ENCODE measurements at places on chromosomes 13 and 19.

GRCh38 chr13:45410001-45410400 lies 8.2 kb downstream of the SLC25A30 start:
- no peak for DNase-seq

DNA sequence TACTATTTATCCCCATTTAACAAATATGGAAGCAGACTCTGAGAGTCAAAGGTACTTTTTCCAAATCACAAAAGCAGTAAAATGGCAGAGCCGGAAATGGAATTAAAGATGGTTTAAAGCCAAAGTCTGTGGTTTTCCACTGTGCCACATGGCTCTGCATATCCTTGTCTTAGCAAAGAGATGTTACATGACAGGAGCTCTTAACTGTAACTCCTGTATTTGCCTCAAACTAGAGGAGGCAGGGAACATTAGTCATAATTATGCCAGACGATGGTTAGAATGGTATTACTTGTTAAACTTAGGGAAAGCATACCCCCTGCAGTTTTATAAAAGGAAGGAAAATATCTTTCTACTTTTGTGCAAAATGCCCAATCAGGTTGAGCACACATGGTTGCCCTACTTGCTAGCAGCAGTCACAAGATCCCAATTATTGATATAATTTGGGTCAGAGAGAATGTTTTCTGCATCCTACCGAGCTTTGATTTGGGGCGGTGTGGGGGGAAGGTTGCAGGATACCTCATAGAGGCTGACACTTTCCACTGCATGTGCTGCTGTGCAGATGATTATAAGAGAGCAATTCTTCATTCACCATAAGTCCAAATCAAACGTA lies 42.0 kb upstream of the MAB21L1 start:
- DNase-seq = no peak

- DNase-seq = no peak
These were observed 97.7 kb upstream of the IPO5 start for GRCh38 chr13:97855570-97856303.

DNA sequence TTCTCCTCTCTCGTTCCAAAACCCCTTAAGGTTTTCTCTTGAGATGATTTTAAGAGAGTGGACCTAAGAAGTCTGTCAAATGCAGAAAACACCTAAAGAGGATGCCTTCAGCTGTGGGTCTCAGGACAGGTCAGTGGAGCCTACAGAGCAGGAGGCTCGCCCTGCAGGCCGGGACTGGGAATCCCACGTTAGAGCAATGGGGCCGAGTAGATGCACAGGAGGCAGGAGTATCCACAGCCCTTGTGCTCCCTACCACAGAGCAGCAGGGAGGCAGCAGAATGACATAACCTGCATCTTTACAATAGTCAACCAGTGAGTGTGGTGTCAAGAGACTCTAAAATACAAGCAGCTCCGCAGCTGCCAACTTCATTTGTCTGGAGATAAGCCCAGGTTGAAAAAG lies 229.4 kb downstream of the MTUS2 start:
- no peak for DNase-seq

DNA sequence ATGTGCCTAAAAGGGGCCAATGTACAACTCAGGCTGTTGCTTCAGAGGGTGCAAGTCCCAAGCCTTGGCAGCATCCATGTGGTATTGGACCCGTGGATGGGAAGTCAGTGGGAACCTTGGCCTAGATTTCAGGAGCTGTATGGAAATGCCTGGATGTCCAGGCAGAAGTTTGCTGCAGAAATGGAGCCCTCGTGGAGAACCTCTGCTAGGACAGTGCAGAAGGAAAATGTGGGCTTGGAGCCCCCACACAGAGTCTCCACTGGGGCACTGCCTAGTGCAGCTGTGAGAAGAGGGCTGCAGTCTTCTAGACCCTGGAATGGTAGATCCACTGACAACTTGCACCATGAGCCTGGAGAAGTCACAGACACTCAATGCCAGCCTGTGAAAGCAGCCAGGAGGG lies 28.5 kb downstream of the GPC5 start:
- no peak for DNase-seq

GRCh38 chr13:34086281-34086680 lies 268.3 kb downstream of the RFC3 start:
- DNase-seq = no peak

DNA sequence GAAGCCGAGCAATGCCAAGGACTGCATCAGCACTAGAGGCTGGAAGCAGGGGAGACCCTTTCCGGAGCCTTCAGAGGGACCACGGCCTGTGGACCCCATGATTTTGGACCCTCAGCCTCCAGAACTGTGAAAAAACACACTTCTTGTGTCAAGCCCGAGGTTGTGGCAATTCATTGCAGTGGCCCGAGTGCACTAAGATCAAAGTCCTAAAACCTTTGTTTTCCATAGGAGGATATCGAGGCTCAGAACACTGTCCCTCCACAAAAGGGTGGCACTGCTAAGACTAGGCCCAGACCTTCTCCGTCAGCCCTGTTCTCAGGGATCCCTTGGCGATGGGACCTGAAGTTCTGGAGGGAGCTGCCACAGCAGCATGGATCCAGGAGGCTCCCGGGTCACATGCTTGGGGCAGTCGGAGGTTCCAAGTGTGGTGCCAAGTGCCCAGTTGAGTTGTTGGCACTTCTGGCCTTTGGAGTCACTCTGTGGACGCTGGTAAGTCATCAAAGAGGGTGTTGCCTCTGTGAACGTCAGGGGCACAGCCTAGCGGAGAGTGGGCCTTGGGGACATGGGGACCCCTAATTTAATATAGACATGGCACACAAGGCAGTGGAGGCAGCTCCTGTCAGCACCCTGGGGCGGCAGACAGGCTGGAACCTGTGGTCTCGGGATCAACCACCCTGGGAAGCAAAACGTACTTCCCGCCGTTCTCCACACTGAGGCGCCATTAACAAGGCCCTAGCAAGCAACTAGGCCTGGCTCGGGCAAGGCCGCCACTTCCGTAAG lies 199.2 kb downstream of the COL4A1 start:
- no peak for DNase-seq

- DNase-seq = no peak
These were observed 749 bp downstream of the GDF15 start for GRCh38 chr19:18386543-18387271.

DNA sequence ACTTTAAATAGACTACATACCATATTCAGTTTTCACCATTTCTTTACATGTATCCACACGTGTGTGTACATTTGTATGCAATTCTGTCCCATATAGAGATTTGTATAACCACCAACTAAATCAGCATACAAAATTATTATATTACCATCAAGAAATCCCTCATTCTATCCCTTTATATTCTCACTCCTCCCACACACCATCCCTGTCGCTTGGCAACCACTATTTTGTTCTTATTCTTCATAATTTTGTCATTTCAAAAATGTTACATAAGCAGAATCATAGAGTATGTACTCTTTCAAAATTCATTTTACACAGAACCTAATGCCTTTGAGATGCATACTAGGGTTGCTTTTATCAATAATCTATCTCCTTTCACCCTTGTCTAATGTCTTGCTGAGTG lies 740.5 kb downstream of the SLITRK5 start:
- no peak for DNase-seq

DNA sequence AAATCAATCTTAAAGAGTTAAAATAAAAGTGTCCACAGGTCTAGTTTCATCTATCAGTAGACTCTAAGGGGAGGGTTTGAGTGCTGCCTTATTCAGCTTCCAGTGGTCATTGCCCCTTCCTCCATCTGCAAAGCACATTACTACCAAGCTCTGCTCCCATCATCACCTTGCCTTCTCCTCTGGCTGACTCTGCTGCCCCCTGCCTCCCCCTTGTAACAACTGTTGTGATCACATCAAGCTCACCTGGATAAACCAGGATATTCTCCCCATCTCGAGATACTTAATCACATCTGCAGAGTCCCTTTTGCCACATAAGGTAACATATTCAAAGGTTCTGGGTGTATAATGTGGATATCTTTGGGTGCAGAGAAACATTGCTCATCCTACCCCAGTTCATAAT lies 43.3 kb upstream of the GPC6 start:
- no peak for DNase-seq

DNA sequence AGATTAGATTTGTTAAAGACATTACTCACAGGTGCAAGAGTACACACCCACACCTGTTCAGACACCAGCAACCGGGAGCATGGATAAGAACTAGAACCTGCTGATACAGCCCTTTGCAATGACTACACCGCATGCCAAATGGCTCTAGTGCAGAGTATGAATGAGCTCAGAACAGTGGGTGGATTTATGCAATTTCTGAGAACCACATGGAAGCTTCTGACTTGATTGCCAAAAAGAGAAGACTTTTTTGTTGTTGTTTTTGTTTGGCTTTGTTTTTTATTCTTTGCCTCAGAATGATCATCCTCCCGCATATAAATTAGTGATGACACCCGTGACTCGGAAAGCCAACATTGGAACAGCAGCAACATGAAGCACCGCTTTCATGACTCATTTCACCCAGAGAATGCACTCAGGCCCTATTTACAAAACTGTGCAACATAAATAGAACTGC lies 77.4 kb upstream of the LRCH1 start:
- DNase-seq = no peak

DNA sequence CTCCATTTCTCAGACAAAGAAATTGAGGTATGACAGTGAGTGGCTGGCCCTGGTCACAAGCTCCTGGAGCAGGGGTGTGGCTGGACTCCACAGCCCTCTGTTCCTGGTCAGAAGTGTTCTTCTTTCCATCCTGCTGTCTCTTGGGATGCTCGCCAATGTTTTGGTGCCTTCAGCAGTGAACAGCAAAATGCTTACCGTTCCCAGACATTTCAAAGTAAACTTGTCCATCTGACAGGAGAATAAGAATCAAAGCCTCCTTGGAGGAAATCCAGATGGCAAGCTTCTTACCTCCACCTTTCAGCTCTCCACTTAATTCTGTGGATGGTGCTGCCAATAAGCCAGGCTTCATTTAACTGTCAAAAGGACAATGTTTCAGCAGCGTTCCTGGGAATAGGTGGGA lies 954.1 kb downstream of the UQCRFS1 start:
- no peak for DNase-seq

GRCh38 chr13:23715762-23716235 lies 145.6 kb downstream of the TNFRSF19 start:
- DNase-seq = no peak

- no peak for DNase-seq
These were observed 49.6 kb upstream of the ARGLU1 start for GRCh38 chr13:106617561-106617960.

DNA sequence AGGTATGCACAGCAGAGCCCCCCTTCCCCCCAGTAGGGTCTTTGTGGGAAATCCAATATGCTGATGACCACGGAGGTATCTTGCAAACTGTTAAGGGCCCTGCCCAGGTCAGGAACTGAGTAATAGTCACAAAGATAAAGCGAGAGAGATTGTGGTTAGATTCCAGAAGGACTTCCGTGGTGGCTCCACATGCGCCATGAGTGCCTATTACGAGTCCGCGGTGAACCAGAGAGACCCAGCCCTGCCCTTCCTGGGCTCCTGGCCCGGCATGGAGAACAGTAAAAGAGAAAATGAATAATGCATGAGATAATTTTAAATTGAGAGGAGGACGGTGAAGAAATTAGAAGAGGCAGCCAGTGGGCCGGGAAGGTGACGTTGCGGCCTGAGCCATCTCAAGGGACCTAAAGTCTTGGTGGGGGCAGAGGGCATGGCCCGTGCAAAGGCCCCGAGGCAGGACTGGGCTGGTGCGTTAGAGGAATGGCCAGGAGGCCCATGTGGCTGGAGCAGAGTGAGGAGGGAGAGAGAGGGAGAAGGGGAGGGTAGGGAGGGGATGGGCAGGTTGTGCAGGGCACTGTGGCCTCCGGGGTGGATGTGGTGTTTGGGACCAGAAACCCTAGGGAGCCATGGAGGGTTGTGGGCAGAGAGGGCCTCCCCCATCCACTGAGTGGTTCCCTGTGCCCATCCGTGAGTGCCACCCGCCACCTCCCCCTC lies 46.6 kb upstream of the NFIC start:
- no peak for DNase-seq

GRCh38 chr19:7947939-7948338 lies 4.5 kb upstream of the TIMM44 start:
- DNase-seq = no peak

- no peak for DNase-seq
These were observed 7.8 kb upstream of the C19orf84 start for GRCh38 chr19:51398096-51398704.

DNA sequence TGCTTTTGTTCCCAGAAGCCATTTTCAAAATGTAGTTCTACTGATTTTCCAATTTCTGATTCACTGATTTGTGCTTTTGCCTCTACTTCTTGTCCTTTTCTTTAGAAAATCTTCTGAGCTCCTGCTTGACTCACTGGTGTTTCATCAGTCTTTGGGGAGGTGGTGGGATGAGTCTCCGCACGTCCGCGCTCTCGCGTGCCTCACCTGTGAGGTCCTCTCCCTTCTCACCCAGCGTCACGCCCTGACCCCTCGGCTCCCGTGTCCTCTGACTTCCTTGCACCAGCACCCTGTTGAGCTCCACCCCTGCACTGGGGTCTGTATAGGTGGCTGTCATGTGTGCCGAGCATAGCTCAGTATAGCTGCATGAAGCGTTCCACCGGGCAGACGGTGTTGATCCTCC lies 52.7 kb upstream of the MCF2L start:
- DNase-seq = no peak

GRCh38 chr19:49761249-49761624 lies 1.9 kb downstream of the TSKS start:
- DNase-seq = no peak

- DNase-seq = no peak
These were observed 22.1 kb downstream of the FBN3 start for GRCh38 chr19:8127311-8127710.

DNA sequence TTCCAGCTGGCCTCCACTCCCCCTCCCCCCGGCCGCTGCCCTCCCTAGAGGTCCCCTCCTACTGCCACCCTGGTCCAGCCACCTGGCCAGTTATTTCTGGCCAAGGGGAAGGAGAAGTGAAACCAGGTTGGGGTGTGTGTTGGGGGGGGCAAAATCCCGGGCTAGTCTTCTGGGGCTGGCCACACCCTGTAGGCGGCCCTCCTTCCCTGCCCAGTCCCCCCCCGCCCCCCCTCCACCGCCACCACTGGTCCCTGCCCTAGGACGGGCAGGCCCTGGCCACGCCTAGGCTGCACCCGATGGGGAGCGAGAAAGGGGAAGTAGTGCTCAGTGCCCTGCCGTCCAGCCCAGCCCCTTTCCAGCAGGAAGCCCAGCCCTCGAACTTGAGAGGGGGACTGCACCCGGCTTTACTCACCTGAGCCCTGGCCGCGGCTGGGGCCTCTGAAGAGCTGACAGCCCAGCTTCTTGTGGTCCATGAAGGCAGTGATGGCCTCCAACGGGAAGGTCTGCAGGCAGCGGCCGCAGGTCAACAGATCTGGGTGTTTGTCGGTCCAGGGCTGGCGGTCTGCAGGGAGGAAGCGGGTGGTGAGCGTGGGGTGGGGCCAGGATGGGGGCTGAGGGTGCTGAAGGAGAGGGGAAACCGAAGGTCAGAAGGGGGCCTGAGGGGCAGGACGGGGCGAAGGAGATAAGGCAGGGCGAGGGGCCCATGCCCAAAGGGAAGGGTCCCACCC lies 813 bp downstream of the ZNF296 start:
- no peak for DNase-seq

GRCh38 chr13:44463759-44464158 lies 90.1 kb downstream of the SERP2 start:
- DNase-seq = no peak

GRCh38 chr13:28621449-28621848 lies 37.5 kb upstream of the POMP start:
- DNase-seq = no peak

GRCh38 chr13:106423530-106423929 lies 111.9 kb downstream of the EFNB2 start:
- no peak for DNase-seq

- DNase-seq = no peak
These were observed 140.8 kb downstream of the MIPEP start for GRCh38 chr13:23748109-23748990.

GRCh38 chr19:6318772-6319171 lies 14.6 kb downstream of the ACER1 start:
- no peak for DNase-seq
